NCI-H774 (cell line): ENCODE measurements at places on chromosomes 6 and 20.

GRCh38 chr20:24702501-24703283, 233.3 kb downstream of the SYNDIG1 start:
- no peak for DNase-seq

DNA sequence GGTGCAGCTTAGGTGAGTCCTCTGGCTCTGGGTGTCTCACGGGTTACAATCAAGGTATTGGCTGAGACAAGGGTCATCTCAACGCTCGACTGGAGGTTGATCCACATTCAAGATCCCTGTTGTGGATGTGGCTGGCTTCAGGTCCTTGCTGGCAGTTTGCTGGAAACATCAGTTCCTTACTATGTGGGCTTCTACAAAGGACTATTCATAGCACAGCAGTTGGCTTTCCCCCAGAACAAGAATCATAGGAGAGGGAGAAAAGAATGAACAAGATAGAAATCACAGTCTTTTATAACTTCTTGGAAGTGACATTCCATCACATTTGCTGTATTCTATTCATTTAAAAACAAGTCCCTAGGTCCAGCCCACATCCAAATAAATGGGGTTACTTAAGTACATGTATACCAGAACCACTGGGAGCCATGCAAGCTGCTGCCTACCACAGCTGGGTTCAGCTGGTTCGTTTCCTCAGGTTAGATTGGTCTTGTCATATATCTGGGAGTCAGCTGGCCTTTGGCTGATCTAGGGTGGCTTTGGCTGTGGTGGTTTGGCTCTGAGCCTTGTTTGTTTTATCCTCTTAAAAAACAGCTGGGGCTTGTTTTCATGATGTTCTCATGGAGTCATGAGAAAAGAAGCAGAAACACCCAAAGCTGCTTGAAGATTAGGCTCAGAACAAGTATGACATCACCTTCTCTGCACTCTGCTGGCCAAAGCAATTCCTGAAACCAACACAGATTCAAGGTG, 433.2 kb upstream of the SPTLC3 start:
- no peak for DNase-seq

GRCh38 chr6:10449751-10450150, 34.9 kb upstream of the TFAP2A start:
- no peak for DNase-seq

DNA sequence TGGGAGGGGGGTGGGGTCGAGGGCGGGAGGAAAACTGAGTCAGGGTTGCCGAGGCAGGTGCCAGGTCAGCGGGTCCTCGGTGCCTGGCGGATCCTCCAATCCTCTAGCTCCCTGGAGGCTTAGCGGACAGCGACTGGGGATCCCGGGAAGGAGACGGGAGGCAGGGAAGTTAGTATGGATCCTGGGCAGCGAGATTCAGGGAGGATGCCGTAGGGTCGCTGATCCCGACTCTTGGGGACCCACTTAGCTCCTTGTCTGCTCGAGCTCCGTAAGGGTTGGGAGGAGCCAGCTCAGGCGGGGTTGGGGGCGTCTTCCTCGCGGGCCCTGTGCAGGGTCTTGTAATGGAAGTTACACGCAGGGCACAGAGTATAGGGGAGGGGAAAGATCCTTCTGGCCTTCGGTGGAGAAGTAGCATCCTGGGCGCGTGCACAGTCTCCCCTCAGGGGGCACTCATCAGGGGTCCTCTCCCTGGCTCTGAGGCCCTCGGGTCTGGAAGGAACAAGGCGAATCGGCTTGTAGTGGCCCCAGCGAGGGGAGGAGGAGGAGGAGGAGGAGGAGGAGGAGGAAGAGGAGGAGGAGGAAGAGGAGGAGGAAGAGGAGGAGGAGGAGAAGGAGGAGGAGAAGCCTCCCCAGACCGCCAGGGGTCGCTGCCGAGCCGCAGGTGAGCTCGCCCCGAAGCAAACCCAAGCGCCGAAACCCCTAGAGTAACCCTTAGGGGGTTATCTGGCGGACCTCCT, 6.4 kb upstream of the SLC12A5 start:
- DNase-seq = peak; percentile 40

DNA sequence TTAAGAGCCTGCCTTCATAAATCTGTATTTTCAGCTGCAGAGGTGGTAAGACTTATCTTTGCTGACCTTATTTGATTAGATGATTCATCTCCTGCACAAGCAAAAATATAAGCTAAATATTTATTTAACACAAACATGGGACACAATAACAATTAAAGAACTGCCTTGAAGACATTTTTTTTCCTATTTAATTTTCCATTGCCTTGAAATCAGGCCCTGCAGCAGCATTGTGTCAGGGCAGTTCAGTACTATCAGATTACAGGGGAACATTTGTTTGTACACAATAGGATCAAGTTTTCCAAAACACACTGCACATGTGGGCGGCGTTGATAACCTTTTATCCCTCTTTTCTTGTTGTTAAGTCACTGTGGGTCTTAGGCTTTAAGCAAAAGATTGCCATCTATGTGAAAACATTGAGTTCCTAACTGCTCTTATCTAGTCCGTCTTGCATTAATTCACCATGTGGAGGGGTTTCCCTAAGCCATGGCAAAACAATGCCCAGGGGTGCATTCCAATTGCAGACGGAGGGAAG, 7.4 kb downstream of the ADGRF5 start:
- no peak for DNase-seq

- DNase-seq = no peak
Observed at GRCh38 chr20:51687108-51687507, 81.1 kb downstream of the ATP9A start.

DNA sequence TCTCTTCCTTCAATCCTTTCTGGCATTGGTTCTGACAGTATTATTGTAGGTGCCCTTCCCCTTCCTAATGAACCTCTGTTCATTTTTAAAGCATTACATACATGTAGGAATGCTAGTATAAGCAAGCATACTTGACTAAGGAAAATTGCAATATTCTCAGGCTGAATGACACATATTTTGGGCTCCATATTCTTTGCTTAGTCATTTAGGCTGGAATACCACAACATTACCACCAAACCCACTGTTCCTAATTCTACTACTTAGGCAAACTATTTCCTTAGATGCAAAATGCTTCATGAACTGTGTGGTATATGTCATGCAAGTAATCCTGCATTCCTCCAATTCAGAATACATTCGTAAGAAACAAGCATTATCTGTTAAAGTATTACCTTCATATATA, 113.9 kb downstream of the PRDM1 start:
- DNase-seq = no peak

GRCh38 chr6:129575378-129576118, 134.4 kb downstream of the ARHGAP18 start:
- no peak for DNase-seq

DNA sequence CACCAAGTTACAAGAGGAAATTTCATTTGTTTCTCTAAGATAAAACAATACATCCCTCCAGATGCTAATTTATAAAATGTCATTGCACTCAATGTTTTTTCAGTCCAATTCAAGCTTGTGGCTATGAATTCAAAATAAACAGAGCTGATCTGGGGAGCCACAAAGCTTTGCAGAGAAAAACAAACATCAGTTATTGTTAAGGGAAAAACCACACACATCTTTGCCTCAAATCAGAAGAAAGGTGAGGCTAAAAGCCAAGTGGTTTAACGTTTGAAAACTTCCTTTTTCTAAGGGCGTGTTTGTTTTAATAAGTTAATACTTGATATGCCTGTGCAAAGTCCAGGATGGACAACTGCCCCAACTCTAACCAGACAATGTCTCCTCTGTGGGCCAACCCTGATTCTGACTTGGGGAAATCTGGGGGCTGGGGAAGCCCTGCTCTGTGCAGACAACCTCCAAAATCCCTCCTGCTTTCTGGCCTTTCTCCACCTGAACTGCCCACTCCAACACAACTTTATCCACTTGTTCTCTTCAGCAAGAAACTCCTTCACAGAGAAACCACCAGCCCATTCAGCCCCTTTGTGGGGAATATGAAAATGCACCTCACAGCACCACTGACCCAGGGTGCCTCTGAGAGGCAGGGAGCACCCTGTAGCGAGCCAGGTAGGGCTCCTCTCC, 44.6 kb upstream of the NT5E start:
- DNase-seq = no peak

DNA sequence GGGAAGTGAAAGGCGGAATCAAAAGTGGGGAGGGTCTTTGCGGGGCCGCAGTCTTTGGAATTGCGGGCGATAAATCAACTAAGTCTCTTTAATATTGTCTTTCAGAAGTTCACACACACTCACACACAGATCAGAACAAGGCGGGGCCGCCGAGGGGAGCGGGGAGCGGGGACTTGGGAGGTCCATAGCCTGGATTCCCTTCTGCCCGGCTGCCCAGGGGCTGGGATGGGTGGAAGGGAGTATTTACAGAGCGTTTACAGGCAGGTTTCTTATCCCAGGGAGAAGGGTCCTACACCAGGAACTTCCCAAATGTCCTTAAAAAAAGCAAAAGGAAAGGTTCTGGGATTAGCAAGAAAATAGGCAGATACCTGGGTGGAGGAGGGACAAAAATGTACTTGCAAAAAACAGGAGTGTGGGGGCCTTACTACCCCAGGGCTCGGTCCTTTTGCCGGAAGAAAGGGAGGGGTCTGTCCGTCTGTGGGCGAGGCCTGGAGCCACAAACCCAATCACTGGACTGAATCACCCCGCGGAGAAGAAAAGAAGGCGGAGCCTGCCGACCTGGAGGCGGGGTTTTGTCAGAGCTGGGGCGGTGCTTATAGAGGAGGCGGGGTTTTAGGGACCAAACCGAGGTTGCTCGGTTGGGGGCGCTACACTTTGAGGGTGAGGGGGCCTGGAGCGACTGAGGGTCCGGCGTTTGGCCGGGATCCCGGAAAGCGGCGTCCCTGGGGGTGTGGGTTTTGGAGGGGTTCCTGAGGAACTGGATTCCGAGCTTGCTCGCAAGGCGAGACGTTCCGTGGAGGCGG, 3.2 kb downstream of the PRRT1 start:
- DNase-seq = no peak

DNA sequence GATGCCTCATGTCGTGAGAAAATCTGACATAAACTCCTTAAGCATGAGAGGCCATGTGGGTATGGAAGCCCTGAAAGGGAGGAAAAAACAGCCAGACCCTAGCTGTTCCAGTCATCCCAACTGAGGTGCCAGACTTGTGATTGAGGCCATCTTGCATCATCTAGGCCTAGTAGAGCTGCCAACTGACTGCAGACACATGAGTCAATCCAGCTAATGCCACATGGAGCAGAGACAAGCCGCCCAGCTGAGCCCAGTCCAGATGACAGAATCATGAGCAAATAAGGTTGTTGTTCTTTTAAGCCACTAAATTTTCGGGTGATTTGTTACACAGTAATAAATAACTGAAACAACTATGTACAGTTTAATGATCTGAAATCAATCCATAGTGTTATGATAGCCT, 680.9 kb downstream of the MAFB start:
- no peak for DNase-seq

- DNase-seq = no peak
Observed at GRCh38 chr6:76681781-76682180, 609.3 kb upstream of the IMPG1 start.

DNA sequence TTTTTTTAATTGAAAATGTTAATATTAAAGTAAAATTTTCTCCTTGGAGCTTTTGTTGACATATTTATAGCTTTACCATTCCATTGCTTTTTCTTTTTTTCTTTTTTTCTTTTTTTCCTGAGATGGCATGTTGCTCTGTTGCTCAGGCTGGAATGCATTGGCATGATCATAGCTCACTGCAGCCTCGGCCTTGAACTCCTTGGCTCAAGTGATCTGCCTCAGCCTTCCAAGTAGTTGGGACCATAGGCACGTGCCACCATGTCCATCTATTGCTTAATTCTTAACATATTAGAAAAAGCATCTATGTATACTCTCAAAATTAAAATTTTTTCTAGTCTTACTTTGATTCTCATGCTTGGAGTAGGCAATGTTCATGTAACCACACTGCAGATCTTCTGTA, 43.0 kb downstream of the RALGAPB start:
- no peak for DNase-seq

GRCh38 chr6:47301441-47301840, 8.3 kb downstream of the TNFRSF21 start:
- DNase-seq = no peak

- no peak for DNase-seq
Observed at GRCh38 chr20:38299963-38300362, 4.0 kb upstream of the BPI start.

GRCh38 chr20:21808863-21809664, 103.6 kb downstream of the PAX1 start:
- peak; percentile 15 for DNase-seq

- DNase-seq = no peak
Observed at GRCh38 chr20:6519556-6519955, 247.9 kb upstream of the BMP2 start.

- no peak for DNase-seq
Observed at GRCh38 chr6:165805067-165805555, 142.1 kb upstream of the PDE10A start.
